GM18507 (cell line): ENCODE measurements at places on chromosomes 3 and 15.
A peak's percentile ranks its signal among the peaks of the same experiment; 100 is the strongest.

- no peak for DNase-seq
Observed at GRCh38 chr15:40722934-40723333, 28.0 kb downstream of the RAD51 start.

DNA sequence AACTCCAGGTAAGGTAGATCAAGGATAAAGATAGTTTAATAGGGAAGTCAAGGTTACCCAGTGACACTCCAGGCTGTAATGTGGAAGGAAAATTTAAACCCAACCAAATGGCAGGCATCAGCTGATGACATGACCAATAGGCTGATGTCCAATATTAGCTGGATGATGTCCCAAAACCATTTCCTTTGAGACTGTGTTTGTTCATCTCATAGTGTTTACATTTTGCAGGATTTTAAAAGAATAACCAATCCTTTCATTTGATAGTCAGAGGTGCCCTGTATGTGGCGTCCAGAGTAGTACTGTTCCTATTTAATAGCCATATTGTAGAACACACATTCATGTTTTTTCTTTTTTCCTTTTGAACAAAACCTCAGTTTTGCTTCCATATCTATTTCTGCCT is 23.3 kb upstream of the TMEM158 start:
- DNase-seq = no peak

GRCh38 chr3:129211772-129212171 is 28.1 kb upstream of the CNBP start:
- DNase-seq = no peak

GRCh38 chr3:11803977-11804892 is 42.5 kb downstream of the TAMM41 start:
- DNase-seq = peak; percentile 30

DNA sequence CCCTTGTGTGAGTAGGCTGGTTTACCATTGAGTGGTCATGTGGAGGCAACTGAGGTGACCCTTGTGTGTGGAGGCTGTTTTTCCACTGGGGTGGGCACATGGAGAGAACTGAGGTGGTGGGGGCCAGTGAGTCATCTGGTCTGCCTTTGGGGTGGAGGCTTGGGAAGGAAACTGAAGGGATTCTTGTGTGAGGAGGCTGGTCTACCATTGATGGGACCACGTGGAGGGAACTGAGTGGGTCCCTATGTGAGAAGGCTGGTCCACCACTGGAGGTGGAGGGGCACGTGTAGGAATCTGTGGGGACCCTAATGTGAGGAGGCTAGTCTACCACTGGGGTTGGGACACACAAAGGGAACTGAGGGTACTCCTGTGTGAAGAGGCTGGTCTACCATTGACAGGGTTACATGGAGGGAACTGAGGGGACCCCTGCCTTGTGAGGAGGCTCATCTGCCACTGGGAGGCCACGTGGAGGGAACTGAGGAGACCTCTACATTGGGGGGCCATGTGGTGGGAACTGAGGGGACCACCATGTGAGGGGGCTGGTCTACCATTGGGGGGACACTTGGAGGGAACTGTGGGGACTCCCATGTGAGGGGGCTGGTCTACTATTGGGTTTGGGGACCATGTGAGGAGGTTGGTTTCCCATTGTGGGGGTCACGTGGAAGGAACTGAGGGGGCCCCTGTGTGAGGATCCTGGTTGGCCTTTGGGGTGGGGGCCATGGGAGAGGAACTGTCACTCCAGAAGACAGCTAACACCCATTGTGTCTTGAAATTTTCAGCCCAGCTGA is 164.5 kb downstream of the WNT7A start:
- DNase-seq = no peak

GRCh38 chr3:145182196-145182911 is 978.6 kb downstream of the PLOD2 start:
- no peak for DNase-seq
